ENCODE measurements at places on chromosomes 11 and 22. TPM values are rescaled to one million over a fixed set of nuclear protein-coding genes. Genes with fewer than 3 reads are reported as not detected.

Gene SYCE3
- 3.0 TPM for total RNA-seq

GRCh38 chr22:22397292-22397870, 111.2 kb downstream of the ZNF280B start:
- H3K4me1 ChIP-seq: peaks cover 7% of the 10 kb centered on the region
- H3K27ac ChIP-seq: no peak overlapping the region
- no peaks in the 10 kb centered on the region for H3K36me3 ChIP-seq
- H3K4me3 ChIP-seq: no peak overlapping the region

DNA sequence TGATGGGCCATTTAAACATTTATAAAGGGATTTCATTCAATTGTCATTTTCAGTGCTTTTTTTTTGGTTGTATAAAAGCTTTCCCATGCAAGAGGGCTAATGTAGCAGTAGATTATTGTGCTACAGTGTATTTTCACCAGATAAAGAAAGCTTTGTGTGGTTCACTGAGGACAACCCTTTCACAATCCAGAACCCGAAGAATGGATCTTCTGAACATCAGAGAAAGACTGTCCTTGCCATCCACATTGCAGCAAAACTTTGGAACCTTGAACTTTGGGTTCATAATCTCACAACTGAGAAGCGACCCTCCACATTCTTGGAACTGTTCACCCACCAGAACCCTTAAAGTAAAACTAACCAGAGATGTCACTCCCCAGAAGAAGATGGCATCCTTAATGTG, 9.3 kb downstream of the APOBEC3H start:
- no peaks in the 10 kb centered on the region for H3K27me3 ChIP-seq
- H3K27ac ChIP-seq: no peak overlapping the region
- no peak for DNase-seq
- peaks cover 12% of the 10 kb centered on the region for H3K4me1 ChIP-seq

Gene TAGLN
- total RNA-seq: 476 TPM

DNA sequence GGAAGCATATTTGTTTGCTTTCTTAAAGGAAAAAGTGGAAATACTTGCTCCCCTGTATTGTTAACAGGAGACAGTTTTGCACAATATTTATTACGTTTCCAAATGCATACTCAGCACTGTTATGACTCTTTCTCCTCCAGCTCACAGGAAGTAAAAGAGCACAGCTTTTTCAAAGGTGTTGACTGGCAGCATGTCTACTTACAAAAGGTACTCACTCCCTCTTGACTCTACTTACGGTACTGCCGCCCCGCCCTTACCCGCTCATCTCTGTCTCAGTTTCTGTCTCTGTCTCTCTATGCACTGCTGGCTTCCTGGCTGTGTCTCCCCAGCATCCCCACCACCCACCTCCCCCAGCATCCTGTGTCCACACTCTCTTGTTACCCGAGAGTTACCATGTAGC, 32.2 kb upstream of the MYO18B start:
- no peak overlapping the region for H3K4me3 ChIP-seq
- no peaks in the 10 kb centered on the region for H3K4me1 ChIP-seq
- H3K36me3 ChIP-seq: no peaks in the 10 kb centered on the region
- no peak for DNase-seq
- no peaks in the 10 kb centered on the region for H3K27me3 ChIP-seq
- no peak overlapping the region for H3K27ac ChIP-seq

Gene LYVE1
- total RNA-seq: 178 TPM

- H3K4me1 ChIP-seq: peaks cover 53% of the 10 kb centered on the region
- peaks cover 7% of the 10 kb centered on the region for H3K36me3 ChIP-seq
- no peak for DNase-seq
Observed at GRCh38 chr11:1494650-1495049, 8.1 kb upstream of the MOB2 start.

- H3K27ac ChIP-seq: no peak overlapping the region
- H3K27me3 ChIP-seq: no peaks in the 10 kb centered on the region
- H3K4me1 ChIP-seq: no peaks in the 10 kb centered on the region
- H3K4me3 ChIP-seq: no peak overlapping the region
Observed at GRCh38 chr22:44940130-44940529, 69.7 kb downstream of the PHF21B start.

Gene CRYBB3
- not detected for total RNA-seq

- no peak overlapping the region for H3K27ac ChIP-seq
- no peak overlapping the region for H3K4me3 ChIP-seq
- DNase-seq: no peak
- H3K4me1 ChIP-seq: peaks cover 15% of the 10 kb centered on the region
- no peaks in the 10 kb centered on the region for H3K36me3 ChIP-seq
- H3K27me3 ChIP-seq: no peaks in the 10 kb centered on the region
Observed at GRCh38 chr11:80816966-80817365, 1376.1 kb upstream of the TENM4 start.

- no peak overlapping the region for H3K4me3 ChIP-seq
- H3K27ac ChIP-seq: no peak overlapping the region
- H3K27me3 ChIP-seq: no peaks in the 10 kb centered on the region
- H3K36me3 ChIP-seq: no peaks in the 10 kb centered on the region
Observed at GRCh38 chr22:25142102-25142501, 57.6 kb upstream of the CRYBB3 start.

GRCh38 chr22:33555814-33556522, 364.3 kb downstream of the LARGE1 start:
- no peak overlapping the region for H3K27ac ChIP-seq
- no peak for DNase-seq
- no peaks in the 10 kb centered on the region for H3K27me3 ChIP-seq

- H3K36me3 ChIP-seq: no peaks in the 10 kb centered on the region
- no peaks in the 10 kb centered on the region for H3K4me1 ChIP-seq
- H3K4me3 ChIP-seq: no peak overlapping the region
- H3K27me3 ChIP-seq: no peaks in the 10 kb centered on the region
- H3K27ac ChIP-seq: no peak overlapping the region
Observed at GRCh38 chr11:87926250-87926970, 248.8 kb downstream of the RAB38 start.

DNA sequence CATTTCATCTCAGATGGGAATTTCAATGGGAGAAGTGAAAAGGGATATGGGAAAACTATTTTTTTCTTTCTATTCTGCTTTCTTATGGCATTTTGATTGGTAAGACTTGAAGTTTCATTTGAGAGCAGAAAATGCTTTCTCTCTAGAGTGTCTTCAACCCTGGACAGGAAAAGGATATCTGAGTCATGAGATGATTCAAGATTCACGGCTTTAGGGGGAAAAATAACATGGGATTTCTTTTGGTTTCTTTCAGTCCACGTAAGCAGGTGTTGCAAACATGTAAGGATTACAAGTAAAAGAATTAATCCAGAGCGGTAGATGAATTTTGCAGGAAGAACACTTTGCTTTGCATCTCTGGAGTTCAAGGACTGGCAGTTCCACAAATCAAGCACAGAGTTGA, 1001.0 kb upstream of the TENM4 start:
- H3K27me3 ChIP-seq: no peaks in the 10 kb centered on the region
- no peaks in the 10 kb centered on the region for H3K36me3 ChIP-seq
- DNase-seq: no peak
- H3K4me1 ChIP-seq: no peaks in the 10 kb centered on the region
- H3K4me3 ChIP-seq: no peak overlapping the region
- no peak overlapping the region for H3K27ac ChIP-seq

GRCh38 chr22:35537232-35537631, 3.4 kb upstream of the RASD2 start:
- H3K27me3 ChIP-seq: peaks cover 19% of the 10 kb centered on the region
- peaks cover 23% of the 10 kb centered on the region for H3K4me1 ChIP-seq
- no peak overlapping the region for H3K27ac ChIP-seq
- no peak for DNase-seq
- H3K4me3 ChIP-seq: no peak overlapping the region
- H3K36me3 ChIP-seq: no peaks in the 10 kb centered on the region

Gene CARD16
- 78.8 TPM for total RNA-seq

DNA sequence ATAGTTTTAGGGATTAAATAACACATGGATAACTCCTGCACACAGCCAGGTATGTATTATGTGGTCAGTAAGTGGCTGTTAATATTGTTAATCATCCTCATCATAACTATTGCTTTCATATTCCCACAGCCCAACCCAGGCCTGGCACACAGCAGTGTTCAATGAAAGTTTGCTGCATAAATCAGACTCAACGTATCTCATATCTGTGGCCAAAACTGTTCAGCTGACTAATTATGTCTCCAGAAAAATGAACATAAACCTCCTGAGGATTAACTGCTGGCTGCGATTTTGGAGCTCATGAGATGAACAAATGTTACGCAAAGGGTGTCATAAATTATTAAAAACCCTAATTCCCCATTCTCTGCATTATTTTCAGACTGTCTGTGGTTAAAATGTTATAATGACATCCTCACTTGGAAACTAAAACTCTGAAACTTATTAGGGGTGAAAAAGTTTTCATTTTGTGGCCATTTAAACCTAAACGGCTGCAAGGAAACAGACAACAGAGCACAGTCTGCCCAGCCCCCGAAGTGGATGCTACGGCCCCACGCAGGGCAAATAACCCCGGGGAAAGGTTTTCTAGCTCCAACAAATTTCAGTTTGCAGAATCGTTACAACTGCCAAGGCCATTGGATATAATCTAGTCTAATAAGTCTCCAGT, 17.3 kb downstream of the ABCC8 start:
- DNase-seq: no peak
- H3K4me1 ChIP-seq: no peaks in the 10 kb centered on the region
- no peak overlapping the region for H3K27ac ChIP-seq
- no peak overlapping the region for H3K4me3 ChIP-seq
- H3K27me3 ChIP-seq: no peaks in the 10 kb centered on the region

Gene TCN1
- total RNA-seq: 11.6 TPM

GRCh38 chr11:128553662-128554362, 33.5 kb downstream of the ETS1 start:
- no peaks in the 10 kb centered on the region for H3K36me3 ChIP-seq
- DNase-seq: no peak
- peak overlapping the region; percentile 93 for H3K27ac ChIP-seq
- no peaks in the 10 kb centered on the region for H3K27me3 ChIP-seq
